ENCODE measurements at places on chromosomes 6 and 20. TPM values are rescaled to one million over a fixed set of nuclear protein-coding genes. Genes with fewer than 3 reads are reported as not detected.
A peak's percentile ranks its signal among the peaks of the same experiment; 100 is the strongest.

INSM1 gene
- total RNA-seq: not detected

DNA sequence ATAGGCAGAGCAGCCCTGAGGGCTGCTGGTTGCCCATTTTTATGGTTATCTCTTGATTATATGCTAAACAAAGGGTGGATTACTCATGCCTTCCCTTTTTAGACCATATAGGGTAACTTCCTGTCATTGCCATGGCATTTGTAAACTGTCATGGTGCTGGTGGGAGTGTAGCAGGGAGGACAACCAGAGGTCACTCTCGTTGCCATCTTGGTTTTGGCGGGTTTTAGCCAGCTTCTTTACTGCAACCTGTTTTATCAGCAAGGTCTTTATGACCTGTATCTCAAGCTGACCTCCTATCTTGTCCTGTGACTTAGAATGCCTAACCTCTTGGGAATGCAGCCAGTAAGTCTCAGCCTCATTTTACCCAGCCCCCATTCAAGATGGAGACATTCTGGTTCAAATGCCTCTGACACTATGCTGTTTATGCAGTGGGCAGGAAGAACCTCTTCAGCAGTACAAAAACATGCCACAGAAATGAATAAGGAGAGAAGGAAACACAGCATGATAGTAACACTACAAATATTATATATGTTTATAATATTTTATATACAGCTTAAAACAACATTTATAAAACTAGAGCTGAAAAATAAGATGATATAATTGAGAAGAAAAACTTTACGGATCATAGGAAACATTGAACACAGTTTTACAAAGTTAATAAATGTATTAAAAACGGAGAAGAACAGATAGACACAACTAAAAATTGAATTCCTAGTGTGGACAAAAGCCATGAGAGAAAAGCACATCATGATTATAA is 58.9 kb upstream of the SAMD5 start:
- DNase-seq: peak; percentile 8

DNA sequence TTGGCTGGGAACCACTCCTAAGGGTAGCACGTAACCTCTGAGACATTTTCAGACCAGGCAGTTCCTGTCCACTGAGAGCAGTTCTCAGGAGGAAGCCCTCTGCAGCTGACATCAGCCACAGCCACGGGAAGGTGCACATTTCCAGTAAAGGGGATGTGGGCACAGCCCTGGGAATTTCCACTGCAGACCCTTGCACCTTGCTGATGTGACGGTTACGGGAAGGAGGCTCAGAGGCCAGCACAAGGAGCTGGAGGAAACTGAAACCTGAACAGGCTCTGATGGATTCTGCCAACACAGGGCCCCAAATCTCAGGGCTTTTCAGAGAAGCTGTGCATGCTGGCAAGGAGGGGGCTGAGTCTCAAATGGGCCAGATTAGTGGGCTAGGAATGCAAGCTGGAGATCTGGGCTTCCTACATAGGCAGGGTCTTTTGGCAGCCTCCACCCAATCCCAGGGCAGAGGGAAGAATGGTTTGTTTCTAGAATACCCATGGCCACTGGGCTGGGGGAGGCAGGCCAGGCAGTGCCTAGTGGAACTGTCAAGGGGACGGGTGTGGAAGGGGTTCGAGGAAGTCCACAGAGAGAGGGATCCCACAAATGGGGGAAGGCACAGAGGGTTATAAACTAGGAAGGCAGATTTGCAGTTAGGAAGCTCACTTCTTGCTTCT is 14.2 kb downstream of the EBF4 start:
- DNase-seq: no peak

- peak; percentile 19 for DNase-seq
Observed at GRCh38 chr6:42260972-42261371, 43.3 kb upstream of the MRPS10 start.

DNA sequence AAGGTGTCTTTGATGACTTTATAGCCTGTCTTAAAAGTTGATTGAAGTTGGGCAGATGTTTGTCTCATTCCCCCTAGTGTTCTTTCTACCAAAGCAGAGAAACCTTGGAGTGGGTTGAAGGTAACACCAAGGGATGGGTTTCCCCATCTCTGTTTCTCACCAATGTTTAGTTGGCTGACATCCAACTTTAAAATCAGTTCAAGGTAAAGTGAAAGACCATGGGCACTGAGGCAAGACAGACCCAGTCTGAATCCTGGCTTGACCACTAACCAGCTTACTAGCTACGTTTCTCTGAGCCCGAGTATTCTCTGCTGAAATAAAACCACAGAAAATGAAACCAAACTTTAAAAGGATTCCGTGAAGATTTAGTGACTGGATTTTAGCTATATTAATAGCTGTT is 258.9 kb downstream of the KIF16B start:
- no peak for DNase-seq

DNA sequence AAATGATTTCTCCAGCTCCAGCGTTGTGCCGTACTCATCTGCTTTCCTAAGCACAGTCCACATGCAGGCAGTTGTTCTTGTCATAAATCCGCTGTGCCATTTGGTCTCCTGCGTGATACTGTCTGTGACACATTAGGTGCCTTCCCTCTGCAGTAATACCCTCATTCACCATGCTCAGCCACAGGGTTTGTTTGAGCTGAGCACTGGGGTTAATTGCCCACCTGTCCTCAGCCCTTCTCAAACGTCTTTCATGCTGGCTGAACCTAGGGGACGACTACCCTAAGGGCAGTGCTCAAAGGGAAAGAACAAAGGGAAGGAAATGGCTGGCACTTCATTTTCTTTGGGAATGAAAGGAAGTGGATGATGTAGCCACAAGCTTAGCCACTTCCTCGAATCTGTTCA is 64.2 kb upstream of the MYLIP start:
- no peak for DNase-seq

DNA sequence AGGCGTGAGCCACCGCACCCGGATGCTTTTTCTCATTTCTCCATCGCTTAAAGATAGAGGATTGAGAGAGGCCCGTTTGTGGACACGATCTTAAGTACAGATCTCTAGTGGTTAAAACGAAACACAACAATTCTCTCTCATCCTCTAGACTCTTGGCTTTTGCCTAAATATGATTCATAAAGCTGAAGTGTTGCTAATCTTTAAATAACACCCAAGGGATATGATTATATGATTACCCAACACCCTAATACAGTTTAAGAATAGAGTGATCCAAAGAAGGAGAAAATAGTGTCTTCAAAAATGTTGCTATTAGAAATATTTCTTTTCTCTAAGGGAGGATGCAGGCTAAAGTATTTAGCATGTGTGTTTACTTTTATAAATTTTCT is 50.4 kb downstream of the MTHFD1L start:
- peak; percentile 51 for DNase-seq

HEY2 gene
- not detected for total RNA-seq

ENPP5 gene
- 2.5 TPM for total RNA-seq

GRCh38 chr6:157800420-157801237 is 22.4 kb upstream of the SNX9 start:
- DNase-seq: peak; percentile 69

GRCh38 chr20:4252005-4252404 is 236.6 kb upstream of the RNF24 start:
- DNase-seq: no peak

MEP1A gene
- not detected for total RNA-seq

DNA sequence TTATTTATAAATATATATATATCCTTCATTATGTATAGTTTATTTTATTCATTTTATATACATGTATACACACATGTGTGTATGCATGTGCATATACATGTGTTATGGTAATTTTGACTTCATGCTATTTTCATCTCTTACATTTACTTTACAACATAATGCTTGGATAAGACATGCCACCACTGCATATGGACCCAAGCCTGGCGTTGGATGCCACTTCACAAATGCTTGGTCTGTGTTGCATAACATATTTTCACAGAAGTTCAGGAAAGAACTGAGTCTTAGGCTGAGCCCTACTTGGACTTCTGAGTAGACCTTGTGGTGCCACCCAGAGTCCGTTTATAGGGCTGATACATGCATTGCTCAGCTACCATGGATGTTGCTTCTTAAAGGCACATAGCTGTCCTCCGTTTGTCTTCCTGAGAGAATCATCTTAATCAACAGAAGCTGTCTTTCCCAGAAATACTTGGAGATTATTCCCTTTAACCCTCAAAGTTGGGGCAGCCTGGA is 337.8 kb downstream of the BTBD3 start:
- no peak for DNase-seq

- peak; percentile 5 for DNase-seq
Observed at GRCh38 chr6:4743062-4743461, 33.1 kb upstream of the CDYL start.

GINM1 gene
- 53.8 TPM for total RNA-seq

THEMIS gene
- total RNA-seq: not detected

DNA sequence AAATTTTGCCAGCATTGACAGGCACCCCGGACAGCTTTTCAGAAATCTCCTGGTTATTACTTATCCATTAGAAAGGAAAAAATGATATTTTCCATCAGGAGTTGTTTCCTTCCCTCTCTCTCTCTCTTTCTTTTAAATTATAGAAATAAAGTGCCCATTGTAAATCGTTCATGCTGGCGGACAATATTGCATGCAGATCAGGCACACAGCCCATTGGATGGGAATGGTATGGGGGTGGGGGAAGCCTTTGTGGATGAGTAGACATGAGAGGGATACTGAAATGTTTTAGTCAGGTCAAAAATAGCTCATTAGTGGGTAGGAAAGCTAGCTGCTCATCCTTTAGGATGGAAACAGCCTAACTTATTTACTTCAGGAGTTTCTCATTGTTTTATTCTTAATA is 764.9 kb upstream of the MMS22L start:
- DNase-seq: no peak

- DNase-seq: peak; percentile 22
Observed at GRCh38 chr6:45132059-45132458, 196.1 kb upstream of the RUNX2 start.

IRF4 gene
- under 0.01 TPM for total RNA-seq

GRCh38 chr6:73182021-73182607 is 43.2 kb downstream of the KHDC1L start:
- no peak for DNase-seq

GRCh38 chr6:166046226-166046625 is 121.4 kb downstream of the TBXT start:
- DNase-seq: peak; percentile 95

DNA sequence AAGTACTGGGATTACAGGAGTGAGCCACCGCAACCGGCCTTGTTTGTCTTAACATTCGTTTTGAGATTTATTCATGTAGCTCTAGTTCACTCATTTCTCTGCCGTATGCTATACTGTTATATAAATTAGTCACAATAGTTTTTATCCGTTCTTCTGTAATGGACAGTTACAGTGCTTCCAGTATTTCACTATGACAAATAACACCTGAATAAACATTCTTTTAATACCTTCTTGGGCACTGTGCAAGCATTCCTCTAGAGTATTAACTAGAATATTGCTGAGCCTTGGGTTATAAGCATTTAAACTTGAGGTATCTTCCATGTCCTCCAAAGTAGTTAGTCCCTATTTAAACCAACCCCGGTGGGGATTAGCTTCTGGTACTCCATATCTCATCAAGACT is 45.6 kb downstream of the STK38 start:
- peak; percentile 54 for DNase-seq

DNA sequence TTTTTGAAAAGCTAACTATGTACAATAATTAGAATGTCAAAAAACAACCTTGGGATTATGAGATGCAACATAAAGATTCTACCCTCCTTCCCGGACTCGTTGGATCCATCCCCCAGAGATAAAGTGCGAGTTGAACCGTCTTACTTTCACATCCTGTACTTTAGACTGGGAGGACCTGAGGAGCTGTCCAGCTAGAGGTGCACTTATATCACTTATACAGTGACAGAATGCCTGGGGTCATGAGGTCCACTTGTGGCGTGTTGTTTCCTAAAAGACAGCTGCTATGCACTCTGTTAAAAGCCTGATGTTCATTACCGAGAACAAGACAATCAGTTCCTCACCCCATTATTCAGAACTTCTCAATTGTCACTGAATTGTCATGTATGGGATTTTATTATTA is 2.1 kb downstream of the CDS2 start:
- no peak for DNase-seq

DNA sequence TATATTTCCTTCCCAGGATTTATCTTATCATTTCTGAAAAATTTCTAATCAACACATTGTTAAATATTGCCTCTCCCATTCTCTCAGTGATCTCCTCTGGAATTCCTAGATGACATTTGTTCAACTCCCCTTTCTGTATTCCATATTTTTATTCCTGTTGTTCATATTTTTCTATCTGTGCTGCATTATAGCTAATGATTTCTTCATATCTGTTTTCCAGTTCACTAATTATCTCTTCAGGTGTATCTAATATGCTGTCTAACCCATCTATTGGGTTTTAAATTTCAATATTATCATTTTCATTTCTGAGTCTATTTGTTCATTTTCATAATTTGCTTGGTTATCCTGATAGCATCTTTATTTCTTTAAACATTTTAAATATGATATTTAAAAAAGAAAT is 141.9 kb downstream of the GRM4 start:
- DNase-seq: no peak

CD40 gene
- 2.3 TPM for total RNA-seq

DNA sequence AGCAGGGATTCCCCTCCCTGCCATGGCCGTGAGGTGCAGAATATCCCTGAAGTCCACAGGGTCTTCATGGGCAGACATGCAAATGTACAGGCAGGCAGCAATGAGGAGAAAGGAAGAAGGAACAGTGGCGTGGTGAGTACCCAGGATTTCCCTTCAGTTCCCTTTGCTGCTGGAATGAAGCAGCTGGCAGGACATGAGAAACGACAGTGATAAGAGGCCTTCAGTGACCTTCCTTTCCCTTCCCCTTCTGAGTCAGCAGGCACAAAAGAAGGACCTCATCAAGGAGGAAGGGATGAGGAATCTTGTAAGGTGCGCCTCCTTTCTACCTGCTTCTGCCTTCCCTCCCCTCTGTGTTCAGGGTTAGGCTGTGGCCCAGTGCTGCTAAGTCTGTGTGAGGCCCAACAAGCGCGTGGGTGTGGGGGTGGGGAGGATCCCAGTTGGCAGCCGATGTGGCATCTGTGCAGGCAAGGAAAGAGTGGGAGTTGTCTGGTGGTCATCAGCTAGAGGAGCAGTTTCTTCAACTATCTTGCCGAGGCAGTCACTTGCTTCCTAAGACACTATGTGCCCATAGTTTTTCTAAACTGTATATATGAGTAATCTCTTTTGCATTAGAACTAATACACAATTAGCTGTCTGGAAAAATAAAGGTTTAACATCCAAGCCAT is 29.5 kb upstream of the FBXO9 start:
- no peak for DNase-seq

RSPO4 gene
- not detected for total RNA-seq

- DNase-seq: no peak
Observed at GRCh38 chr6:158912655-158913054, 87.3 kb downstream of the RSPH3 start.

- DNase-seq: no peak
Observed at GRCh38 chr6:156306531-156306930, 470.6 kb upstream of the ARID1B start.

DNA sequence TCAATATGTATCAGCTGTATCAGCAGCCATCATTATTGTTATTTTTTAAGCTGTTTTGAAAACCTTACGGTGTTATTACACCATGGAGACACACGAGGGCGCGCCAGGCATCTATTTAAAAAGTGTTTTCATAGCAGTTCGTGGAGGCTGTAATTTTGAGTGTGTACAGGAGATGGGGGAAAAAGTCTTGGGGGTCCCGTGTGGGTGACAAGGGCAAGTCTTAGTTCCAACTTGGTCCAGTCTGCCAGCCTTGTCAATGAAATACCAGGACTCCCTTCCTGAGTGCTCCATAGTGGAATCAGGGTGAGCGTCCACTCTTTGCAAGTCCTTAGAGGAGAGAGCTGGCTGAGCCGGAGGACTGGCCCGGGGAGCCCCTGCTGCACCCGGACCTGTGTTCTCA is 43.3 kb downstream of the SLC2A10 start:
- peak; percentile 40 for DNase-seq

WFDC10B gene
- not detected for total RNA-seq

POM121L2 gene
- not detected for total RNA-seq

GRCh38 chr6:75202676-75203131 is 3.1 kb downstream of the COL12A1 start:
- peak; percentile 40 for DNase-seq

ZNF133 gene
- 31.5 TPM for total RNA-seq

MAK gene
- total RNA-seq: not detected

Data from fibroblast of lung (primary cell).